ENCODE measurements at places on chromosomes 4 and X.

DNA sequence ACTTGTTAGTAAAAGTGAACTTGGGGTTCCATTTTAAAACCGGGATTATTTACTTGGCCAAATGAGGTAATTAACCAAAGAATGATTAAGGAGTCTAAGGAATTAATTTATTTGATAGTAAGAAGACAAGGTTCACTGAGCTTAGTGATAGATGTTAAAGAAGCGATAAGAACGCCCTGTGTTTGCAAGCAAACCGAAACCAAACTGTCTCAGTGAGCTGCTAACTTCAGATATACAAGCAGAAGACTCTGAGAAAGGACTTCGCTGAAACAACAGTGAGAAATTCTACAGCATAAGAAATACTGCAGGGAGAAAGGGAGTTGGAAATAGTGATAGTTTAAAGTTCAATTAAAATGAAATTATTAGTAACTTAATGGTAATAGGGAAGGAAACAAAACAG lies 37.6 kb upstream of the SHISA3 start:
- DNase-seq = no peak

GRCh38 chr4:128362760-128363159 lies 75.1 kb upstream of the PGRMC2 start:
- no peak for DNase-seq

DNA sequence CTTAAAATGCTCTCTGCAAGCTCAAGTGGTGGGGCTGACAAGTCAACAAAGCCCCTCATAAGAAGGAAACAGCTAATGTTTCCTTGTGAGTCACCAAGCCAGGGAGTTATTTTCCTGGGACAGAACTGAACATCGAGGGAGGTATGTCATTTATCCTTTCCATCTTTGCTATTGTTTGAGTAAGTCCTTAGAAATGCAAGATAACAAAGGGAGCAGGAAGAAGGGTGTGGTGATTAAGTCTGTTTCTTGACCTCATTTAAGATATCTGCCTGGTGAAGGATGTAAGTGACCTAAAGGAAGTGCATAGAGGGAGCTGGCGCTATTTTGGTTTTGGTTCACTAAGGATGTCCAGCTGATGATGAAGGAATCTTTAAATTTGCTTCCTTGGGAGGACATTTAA lies 39.9 kb downstream of the ATG4A start:
- no peak for DNase-seq

GRCh38 chr4:81307991-81308390 lies 93.0 kb upstream of the PRKG2 start:
- no peak for DNase-seq

DNA sequence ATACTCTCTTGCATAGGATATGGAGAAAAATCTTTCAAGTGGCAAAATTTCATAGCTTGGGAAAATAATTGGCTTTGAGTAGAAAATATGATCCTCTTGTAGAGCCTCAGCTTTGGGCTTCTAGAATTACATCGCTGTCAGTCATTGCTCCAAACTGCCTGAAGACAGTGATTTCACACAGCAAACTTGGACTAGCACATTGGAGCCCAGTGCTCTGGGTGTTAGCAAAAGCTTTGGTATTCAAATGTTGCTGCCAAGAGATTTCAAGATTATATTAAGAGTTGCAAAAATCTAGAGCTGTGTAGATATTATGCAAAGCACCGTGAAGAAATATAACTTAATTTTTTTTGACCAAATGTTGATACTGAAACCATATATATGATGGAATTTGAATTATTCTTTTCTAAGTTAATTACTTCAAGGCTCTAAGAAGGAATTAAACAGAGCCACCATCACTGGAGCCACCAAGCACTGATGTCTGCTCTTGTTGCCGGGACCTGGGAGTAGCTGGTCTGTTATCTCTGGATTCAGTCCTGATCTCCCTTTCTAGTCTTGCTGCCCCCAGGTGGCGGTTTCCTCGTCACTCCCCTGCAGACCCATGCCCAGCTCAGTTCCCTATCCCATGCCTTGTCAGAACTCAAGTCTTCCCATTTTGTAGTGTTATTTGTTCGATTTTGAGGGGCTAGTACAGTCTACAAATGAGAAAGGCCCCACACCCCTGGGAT lies 260.7 kb upstream of the SFRP2 start:
- DNase-seq = no peak

DNA sequence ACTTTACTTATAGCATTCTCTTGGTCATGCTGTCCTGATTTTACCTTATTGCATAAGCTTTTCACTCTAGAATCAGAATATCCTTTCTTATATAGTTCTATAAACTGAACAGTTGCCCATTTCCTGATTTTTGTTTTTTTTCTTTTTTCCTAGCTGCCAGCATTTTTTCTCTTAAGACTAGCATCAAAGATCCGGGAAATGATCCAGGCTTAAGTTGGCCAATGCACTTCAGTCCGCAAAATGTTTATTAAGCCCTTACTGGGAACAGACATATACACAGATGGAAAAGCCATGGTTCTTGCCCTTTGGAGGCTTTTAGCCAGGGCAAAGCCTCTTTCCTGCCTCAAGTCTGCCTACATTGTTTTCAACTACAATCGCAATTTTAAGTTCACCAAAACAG lies 10.1 kb upstream of the BMP2K start:
- DNase-seq = no peak

- no peak for DNase-seq
These were observed 841.3 kb downstream of the PDHA2 start for GRCh38 chr4:96681218-96681617.

DNA sequence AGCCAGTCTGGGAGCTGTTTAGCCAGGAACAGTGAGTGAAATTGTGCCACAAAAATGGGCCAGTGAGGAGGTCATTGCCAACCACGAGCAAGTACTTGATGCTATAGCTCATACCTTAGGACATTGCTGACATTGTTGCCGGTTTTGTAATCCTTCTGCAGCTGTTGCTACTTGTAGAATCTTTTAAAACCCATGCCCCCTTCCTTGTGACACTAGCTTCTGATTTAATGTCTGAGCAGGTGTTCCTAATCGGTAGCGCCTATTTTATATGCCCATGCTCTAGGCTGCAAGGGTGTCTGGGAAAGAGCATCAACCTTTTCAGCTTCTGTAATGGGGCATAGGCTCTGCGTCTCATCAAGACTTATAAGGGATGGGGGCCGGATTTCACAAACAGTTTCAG lies 2.6 kb downstream of the POLA1 start:
- DNase-seq = no peak

DNA sequence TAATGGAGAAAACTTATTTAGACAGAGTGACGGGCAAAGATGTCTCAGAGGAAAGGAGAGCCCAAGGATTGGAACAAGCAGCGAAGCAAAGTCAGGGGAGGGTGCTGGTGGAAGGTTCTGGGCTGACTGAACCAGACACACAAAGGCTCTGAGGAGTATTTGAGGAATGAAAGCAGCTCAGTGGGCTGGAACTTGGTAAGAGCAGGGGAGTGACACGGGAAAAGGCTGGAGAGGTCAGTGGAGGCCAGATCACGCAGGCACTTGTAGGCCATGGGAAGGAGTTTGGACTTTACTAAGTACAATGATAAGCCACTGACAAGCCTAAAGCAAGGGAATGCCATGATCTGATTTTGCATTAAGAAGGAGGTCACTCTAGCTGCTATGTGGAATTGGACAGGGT lies 71.4 kb downstream of the TSC22D3 start:
- DNase-seq = no peak

DNA sequence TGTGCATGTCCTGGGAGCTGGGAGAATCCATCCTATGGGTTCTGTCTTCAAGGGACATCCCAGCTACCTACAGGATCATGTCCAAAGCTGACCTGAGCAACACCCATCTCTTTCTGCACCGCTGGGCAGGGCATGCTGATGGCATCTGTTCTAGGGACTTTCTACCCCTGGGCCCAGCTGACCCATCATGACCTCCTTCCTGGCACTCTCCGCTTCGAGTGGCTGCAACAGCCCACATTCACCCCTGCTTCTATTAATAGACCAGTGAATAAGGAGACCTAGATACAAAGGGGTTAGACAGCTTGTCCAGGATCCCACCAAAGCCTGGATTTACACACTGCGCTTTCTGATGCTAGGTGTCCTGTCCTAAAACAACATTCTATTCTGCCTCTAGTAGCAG lies 44.6 kb upstream of the GPR173 start:
- no peak for DNase-seq

- no peak for DNase-seq
These were observed 160.3 kb upstream of the VEGFC start for GRCh38 chr4:176953021-176953420.

DNA sequence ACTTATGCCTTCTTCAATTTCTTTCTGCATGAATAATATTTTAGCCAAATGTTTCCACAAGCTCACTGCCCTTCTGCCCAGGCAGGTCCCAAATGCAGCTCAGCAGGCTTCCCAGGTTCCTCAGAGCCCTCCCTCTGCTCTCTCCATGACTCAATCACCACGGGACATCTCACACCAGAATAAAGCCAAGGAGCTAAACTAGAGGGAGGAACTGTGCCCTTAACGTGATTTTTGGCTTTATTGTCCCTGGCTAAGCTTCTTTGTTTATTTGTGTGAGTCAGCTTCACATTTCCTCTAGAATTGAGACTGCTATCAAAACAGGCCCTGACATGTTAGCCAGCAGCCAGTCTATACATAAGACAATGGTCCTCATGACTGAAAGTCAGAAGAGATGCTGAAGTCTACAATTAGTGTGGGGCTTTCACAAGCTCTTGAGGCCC lies 186.4 kb upstream of the GALNT7 start:
- no peak for DNase-seq

DNA sequence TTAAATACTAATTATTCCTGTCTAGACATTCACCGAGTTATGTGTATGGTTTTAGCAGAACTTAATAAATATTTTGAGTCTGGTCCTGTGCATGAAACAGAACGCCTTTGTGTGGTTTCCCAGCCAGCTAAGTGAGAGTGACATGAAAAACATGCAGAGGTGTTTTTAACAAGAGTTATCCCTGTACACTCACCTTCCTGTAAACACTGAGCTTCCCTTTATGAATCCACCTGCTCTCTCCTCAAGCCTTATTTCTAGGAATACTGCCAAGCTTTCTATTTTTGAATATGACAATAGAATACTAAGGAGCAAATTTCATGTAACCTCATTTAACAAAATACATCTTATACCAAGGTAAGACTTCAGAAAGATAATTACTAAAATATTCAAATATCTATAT lies 270.3 kb upstream of the CTSO start:
- DNase-seq = no peak

- no peak for DNase-seq
These were observed 16.9 kb upstream of the TMSB4X start for GRCh38 chrX:12958059-12958458.

GRCh38 chr4:8260656-8261111 lies 8.9 kb upstream of the HTRA3 start:
- DNase-seq = no peak

DNA sequence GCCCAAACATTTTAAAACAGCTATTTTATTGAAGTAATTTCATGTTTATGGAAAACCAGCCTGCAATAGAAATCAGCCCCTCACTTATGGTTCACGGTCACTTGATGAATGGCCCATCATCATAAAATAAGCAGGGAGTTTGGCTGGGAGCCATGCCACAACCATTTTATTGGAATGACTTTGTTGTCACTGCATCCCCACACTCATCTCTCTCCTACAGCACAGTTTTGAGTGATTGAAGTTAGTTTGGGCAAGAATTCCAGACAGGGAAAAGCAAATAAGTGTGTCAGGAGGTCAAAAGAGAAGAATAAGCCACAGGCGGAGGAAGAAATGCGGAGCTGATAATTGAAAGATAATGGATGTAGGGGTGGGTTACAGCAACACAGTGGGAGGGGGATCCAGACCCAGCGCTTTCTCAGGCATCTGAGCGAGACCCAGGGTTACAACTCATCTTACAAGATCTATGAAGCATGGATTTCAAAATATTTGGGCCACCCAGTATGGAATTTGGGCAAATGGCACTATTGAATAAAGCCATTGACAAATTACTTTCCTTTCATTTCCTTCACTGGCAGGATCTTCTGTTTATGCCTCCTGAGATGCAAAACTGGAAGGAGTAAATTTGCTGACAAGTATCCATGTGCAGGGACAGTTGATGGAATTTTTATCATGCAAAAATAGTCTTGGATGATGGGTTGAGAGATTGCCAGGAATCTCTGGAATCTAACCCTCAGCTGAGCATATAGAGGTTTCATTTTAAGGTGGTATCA lies 100.8 kb downstream of the SHROOM3 start:
- DNase-seq = no peak

- DNase-seq = no peak
These were observed 101.7 kb upstream of the MBNL3 start for GRCh38 chrX:132590350-132591026.

- no peak for DNase-seq
These were observed 178.8 kb downstream of the SNCA start for GRCh38 chr4:89657931-89658700.

GRCh38 chr4:84971319-84971932 lies 4.9 kb upstream of the WDFY3 start:
- no peak for DNase-seq

DNA sequence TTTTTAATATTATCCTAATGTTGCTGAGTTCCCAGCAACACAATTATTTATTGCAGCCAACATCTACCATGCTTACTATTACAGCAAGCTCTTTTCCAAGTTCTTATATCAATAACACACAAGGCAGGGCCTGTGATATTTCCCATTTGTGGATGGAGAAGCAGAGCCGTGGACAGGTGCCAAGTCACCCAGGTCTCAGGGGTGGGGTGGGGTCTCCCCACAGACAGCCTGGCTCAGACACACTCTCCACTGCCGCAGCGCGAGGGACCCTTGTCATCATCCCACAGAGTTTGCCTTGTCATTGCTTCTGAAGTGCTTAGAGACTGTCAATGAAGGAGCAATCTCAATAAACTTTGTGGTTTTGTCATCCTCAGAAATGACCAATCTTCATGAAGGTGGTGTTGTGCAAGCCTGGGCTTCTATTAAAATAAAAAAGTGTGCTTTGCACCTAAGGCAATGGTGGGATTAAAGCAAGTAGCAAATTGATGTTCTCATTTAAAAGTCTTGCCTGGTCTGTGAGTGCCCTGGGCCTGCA lies 76.1 kb downstream of the SORBS2 start:
- no peak for DNase-seq

GRCh38 chrX:39905946-39906345 lies 191.8 kb downstream of the BCOR start:
- DNase-seq = no peak

GRCh38 chrX:57573754-57574153 lies 18.1 kb upstream of the ZXDB start:
- DNase-seq = no peak

- DNase-seq = no peak
These were observed 17.0 kb upstream of the HPF1 start for GRCh38 chr4:169774466-169775445.

DNA sequence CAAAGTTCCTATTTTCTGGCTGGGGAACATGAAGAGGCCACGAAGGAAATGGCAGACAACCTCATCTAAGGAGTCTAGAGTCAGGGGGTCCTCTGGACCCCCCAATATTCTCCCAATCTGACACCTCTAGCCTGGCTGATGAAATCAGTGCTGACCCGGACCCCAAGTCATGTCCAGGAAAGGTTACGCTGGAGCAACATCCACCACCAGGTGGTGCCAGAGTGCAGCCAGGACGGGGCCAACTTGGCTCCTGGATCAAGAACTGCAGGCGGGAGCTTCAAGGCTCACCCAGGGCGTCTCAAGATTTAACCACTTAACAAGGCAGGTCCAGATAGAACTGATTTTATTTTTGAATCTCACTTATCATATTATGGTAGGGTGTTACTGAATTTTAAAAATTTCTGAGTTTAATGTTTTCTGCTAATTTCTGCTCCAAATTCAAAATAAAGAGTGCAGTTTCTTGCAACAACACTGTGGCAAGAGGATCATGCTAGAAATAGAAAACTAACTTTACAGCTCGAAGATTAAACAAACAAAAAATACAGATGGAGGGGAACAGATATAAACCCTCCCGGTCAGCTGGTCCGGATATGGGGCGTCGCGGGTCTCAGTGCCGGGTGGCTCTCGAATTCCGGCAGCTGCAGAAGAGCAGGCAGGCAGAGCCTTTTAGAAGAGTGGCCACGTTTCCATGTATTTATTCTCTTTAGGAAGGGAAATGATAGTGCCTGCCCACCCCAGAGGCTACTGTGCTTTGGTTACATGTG lies 135.5 kb downstream of the AFAP1 start:
- peak; percentile 83 for DNase-seq

All from stimulated activated CD4-positive, alpha-beta T cell treated with anti-CD3 and anti-CD28 coated beads, Interleukin-1b, Interleukin-23, amount 100 ng/mL, for 1 hour (primary cell).